Astrocyte (in vitro differentiated cells and primary cell): ENCODE measurements at places on chromosomes 5 and 9. TPM values are rescaled to one million over a fixed set of nuclear protein-coding genes. Genes with fewer than 3 reads are reported as not detected.

ANXA2R gene
- total RNA-seq, result 0.50 and 0.77 TPM in 2 replicates

DNA sequence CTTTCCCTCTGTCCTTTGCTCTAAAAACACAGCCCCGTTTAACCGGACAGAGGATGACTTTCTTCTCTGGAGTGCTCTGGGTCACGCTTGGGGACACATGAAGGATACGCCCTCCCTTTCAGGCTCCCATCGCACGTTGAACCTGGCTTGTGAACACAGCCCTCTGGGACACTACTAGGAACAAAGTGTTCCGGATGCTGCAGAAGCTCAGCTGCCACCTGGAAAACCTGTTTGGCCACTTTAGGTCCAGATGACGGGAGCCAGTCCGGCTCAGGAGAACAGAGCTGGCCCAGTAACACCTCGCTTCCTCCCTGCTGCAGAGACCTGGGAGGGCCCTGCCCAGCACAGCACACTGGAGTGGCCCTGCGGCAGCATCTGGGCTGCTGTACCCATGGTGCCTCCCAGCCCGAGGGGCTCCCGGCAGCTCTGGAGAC lies 60.1 kb downstream of the GADD45G start:
- no peak overlapping the region for H3K4me3 ChIP-seq
- no peak overlapping the region for H3K27ac ChIP-seq
- no peaks in the 10 kb centered on the region for H3K36me3 ChIP-seq
- DNase-seq, result no peak

DNA sequence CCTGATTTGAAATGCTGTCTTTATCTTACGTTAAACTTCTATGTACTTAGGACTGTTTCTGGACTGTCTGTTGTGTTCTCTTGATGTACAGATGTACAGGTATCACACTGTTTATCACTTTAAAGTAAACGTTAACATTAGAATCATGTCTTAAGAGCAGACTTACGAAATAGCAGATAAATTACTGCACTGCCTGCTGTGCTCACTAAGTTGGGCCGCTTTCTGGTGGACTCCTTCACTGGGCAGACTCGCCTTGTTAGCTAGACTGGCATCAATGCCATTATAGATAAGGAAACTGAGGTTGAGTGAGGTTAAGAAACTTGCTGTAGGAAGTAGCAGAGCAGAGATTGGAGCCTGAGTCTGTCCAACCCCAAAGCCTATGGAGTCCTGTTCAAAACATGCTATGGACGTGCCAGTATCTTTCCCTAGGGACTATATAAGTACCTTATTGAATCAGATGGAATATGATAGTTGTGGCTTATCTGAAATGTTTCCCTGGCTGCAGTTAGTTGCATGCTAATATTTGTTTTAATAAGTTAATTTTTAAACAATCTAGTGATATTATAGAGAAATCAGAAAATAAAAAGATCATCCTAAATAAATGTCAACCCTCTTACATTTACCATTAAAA lies 16.9 kb downstream of the ZNF618 start:
- H3K27ac ChIP-seq, result no peak overlapping the region
- no peaks in the 10 kb centered on the region for H3K27me3 ChIP-seq
- H3K36me3 ChIP-seq, result no peaks in the 10 kb centered on the region
- no peak overlapping the region for H3K4me3 ChIP-seq
- DNase-seq, result no peak

GRCh38 chr5:120124961-120125360 lies 339.1 kb upstream of the PRR16 start:
- H3K27ac ChIP-seq, result no peak overlapping the region
- H3K27me3 ChIP-seq, result no peaks in the 10 kb centered on the region
- H3K4me1 ChIP-seq, result no peaks in the 10 kb centered on the region
- no peak for DNase-seq
- no peaks in the 10 kb centered on the region for H3K36me3 ChIP-seq

GRCh38 chr5:33184367-33184766 lies 256.4 kb upstream of the TARS1 start:
- no peak overlapping the region for H3K27ac ChIP-seq
- no peaks in the 10 kb centered on the region for H3K36me3 ChIP-seq
- no peaks in the 10 kb centered on the region for H3K4me1 ChIP-seq
- DNase-seq, result no peak
